ENCODE measurements at places on chromosomes 13 and 19.

DNA sequence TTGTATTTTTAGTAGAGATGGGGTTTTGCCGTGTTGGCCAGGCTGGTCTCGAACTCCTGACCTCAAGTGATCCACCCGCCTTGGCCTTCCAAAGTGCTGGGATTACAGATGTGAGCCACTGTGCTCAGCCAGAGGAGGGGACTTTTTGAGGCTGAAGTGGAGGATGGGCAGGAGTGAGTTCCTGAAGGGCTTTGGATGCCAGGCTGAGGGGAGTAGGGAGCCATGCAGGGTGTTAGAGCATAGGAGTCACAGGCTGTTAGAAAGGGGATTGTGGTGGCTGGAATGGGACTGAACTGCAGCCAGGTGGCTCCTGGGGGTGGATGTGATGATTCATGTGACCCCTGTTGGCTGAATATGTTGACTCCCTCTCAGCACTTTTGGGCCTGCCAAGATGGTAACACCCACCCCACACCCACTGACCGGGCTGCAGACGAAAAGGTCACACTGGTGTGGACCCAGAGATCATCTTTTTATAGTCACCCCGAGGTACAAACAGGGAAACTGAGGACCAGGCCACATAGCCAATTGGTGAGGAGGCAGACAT lies 11.2 kb downstream of the CYP4F22 start:
- no peak for DNase-seq

- DNase-seq: no peak
Measured at GRCh38 chr19:50003254-50003788, 21.9 kb downstream of the VRK3 start.

GRCh38 chr13:29073755-29074154 lies 253.6 kb downstream of the MTUS2 start:
- DNase-seq: no peak

DNA sequence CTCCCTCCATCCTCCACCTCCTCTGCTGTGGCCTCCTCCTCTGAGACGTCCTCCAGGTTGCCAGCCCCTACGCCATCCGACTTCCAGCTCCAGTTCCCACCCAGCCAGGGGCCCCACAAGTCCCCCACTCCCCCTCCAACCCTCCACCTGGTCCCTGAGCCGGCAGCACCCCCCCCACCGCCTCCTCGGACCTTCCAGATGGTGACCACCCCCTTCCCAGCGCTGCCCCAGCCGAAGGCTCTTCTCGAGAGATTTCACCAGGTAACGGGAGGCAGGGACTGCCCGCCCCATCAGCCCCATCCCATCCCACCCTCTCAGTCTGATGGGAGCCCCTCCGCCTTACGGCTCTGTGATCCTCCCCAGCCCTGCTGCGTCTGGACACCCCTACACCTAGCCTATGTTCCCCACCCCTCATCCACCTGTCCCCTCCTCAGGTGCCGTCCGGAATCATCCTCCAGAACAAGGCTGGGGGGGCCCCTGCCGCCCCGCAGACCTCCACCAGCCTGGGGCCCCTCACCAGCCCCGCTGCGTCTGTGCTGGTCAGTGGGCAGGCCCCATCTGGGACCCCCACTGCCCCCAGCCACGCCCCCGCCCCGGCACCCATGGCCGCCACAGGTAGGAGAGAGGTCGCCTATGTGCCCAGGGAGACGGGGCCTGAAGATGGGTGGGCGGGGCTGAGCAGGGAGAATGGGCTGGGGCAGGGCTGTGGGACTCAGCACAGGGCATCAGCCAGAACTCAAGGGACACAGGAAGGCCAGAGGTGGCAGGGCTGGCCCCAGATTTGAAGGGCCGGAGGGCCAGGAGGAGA lies 18.6 kb upstream of the EHD2 start:
- no peak for DNase-seq

DNA sequence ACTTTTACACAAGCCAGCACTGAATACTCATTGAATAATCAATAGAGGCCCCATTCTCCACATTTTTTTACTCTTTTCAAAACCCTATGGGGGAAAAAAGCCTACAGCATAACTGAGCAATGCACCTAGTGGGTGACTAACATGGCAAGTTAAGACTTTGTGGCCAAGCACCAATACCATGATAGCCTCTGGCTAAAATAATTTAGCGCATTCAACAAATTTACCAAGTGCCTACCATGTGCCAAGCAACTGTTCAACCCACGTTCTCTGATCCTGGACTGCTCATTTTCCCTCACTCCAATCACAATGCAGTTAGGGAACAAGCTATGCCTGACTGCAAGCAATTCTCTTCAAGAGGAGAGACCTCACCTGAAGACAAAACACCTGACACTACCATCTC lies 3.0 kb downstream of the ANKRD10 start:
- DNase-seq: no peak

DNA sequence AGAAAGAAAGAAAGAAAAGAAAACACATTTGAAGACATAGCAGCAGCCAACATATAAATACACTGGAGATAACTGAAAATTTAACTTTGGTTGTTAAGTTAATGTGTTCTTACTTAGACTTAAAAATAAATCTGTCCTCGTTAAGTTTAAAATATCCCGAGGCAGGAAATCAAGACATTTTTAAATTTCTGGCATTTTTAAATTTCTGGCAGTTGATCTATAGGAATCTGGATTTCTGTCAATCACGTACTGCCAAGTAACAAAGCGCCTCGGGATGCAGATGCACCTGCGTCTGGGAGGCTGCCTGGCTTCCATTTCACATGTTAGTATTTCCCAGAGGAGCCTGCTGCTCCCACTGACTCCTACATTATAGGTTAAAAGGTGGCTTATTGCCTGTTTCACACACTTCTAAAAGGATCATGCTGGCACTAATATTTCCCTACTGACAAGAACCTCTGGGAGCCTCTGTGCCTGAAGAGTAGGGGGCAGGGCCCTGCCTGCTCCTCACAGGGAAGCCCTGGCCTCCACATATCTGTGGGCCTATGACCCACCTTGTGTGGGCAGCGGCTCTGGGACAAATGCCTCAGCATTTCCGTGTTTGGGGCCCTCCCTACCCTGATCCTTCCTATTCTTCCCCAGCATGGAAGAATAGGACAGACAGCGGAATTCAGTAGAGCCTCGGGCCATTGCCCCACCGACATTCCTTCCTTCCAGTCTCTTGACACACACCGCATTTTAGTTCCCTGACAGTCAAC lies 62.8 kb upstream of the ATP12A start:
- DNase-seq: no peak

- no peak for DNase-seq
Measured at GRCh38 chr13:107562203-107562602, 653.1 kb downstream of the LIG4 start.

DNA sequence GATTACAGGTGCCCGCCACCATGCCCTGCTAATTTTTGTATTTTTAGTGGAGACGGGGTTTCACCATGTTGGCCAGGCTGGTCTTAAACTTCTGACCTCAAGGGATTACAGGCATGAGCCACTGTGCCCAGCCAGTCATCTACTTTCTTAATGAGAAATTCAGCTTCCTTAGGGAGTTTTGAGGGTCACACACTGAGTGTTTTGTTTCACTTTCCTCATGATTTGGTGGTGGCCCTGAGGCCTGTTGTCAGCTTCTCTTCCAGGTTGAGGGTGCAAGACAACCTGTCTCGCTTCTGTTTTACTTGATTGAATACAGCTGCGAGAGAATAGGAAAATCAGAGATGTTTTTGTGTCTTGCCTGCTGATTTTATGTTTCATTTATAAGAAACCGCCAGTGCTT lies 9.9 kb downstream of the FRY start:
- DNase-seq: no peak

- no peak for DNase-seq
Measured at GRCh38 chr13:66556306-66556705, 673.8 kb downstream of the PCDH9 start.

GRCh38 chr13:77239312-77239711 lies 87.6 kb downstream of the MYCBP2 start:
- no peak for DNase-seq

- DNase-seq: no peak
Measured at GRCh38 chr13:112843392-112844111, 125.5 kb upstream of the MCF2L start.

DNA sequence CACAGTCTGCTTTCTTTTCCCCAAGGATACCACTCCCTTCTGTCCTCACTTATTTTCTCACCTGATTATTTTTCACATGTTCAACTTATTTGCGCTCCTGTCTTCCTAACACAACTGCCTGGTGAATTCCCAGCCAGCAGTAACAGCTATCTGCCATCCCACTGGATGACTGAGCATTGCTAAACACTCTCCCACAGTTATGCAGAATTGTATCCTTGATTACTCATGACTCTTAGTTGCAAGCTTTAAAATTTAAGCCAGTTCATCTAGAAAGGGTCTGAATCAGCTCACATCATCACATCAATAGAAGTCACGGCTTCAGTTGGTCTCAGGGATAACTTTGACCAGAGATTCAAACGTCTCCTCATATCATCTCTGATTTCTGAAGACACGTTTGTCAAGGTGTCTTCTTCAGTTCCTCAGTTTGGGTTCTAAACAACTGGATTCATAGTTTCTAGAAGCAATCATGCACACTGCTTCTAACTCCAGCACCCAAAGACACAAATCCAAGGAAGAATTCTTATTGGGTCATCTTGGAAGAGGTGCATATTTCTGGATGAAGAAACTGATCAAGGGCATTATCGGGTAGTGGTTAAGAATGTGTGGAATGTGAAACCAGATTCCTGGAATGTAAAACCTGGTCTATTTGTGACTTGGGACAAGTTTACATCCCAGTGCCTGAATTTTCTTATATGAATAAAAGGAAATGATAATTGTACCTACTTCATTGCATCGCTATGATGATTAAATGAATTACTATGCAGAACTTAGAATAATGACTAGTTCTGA lies 13.9 kb upstream of the DACH1 start:
- no peak for DNase-seq

DNA sequence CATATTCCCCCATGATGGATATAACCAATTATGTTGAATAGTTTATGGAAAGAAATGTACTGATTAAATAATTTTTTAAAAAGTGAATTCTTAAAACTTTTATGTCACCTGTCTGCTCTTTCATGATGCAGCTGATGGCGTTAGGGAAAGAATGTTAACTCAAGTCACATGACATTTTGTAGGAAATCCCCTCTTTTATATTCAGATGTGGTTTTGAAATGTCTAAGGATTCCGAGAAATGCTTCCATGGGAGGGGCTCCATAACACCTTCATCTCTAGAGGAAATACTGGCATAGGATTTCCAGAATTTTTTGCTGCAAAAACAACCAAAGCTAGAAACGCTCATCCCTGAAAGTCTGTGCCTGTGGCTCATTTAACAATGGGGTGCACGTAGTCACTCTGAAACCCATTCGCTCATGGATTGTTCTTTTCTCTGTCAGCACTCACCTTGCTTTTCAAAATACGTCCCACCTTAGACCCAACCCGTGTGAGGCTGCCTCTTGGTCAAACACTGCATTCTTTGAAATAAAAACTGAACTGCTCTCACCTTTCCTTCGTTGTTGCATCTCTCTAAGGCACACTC lies 288.9 kb downstream of the SHISA2 start:
- no peak for DNase-seq

DNA sequence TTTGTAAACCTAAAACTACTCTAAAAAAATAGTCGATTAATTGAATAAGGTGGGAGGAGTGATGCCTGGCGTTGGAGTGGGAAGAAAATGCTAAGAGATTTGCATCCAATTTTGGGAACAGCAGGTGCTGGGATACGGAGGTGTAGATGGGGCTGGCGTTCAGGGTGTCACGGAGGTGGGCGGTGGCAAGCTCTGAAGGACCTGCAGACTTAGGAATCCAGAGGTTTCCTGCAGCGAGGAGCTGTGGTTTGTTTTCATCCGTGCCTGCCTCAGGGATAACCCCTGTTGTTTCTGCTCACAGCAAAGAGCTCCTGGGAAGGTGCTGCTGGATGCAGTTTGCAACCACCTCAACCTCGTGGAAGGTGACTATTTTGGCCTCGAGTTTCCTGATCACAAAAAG lies 166.4 kb upstream of the RNF113B start:
- DNase-seq: no peak

- DNase-seq: no peak
Measured at GRCh38 chr13:80469105-80469852, 128.4 kb upstream of the SPRY2 start.

- no peak for DNase-seq
Measured at GRCh38 chr13:35256459-35257148, 219.9 kb downstream of the MAB21L1 start.

DNA sequence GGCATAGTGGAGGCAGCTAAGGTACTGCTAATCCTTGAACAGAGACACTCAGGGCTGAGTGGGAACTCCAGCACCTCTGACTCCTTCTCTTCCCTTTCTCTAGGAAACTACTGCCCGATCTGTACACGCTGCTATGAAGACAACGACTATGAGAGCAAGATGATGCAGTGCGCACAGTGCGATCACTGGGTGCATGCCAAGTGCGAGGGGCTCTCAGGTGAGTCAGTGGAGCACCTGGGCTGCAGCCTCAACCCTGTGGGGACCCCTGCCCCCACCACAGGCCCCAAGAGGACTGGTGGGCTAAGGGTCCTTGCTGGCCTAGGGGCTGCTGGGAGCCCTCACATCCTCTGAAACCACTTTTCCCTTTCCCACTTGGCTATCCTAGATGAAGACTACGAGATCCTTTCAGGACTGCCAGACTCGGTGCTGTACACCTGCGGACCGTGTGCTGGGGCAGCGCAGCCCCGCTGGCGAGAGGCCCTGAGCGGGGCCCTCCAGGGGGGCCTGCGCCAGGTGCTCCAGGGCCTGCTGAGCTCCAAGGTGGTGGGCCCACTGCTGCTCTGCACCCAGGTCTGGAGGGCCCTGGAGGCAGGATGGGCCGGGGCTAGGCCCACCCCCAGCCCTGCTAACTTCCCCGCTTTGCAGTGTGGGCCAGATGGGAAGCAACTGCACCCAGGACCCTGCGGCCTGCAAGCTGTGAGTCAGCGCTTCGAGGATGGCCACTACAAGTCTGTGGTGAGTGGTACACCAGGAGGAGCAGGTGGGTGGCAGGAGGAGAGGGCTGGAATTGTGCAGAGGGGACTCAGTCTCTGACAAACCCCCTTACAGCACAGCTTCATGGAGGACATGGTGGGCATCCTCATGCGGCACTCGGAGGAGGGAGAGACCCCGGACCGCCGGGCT lies 9.5 kb downstream of the KMT2B start:
- no peak for DNase-seq

DNA sequence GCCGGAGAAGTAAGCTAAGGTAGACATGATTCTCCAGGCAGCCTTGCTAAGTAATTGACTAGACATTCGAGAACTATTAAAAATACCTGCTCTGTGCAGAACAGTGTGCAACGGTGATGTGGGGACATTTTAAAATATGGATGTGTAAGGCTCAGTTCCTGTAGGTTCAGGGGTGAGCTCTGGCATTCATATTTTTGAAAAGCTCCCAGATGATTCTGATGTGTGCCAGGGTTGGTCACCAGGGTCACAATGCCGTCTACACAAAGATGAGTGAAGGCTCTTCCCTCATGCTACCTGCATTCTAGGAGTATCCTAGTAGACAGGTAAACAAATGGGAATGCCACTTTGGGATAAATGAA lies 702 bp upstream of the EPSTI1 start:
- no peak for DNase-seq

- DNase-seq: no peak
Measured at GRCh38 chr13:47959468-47960247, 41.4 kb downstream of the SUCLA2 start.

GRCh38 chr19:48819366-48819816 lies 8.6 kb upstream of the BCAT2 start:
- DNase-seq: no peak

- no peak for DNase-seq
Measured at GRCh38 chr13:30319655-30320054, 12.3 kb upstream of the KATNAL1 start.

GRCh38 chr13:33280923-33281322 lies 4.6 kb downstream of the STARD13 start:
- DNase-seq: no peak

All from hematopoietic multipotent progenitor cell treated with erythropoietin and hydrocortisone succinate and interleukin-3 and kit ligand, for 17 days (in vitro differentiated cells).